ENCODE measurements at places on chromosomes 1 and 21. TPM values are rescaled to one million over a fixed set of nuclear protein-coding genes. Genes with fewer than 3 reads are reported as not detected.

S100A1 gene
- 2.1 TPM for total RNA-seq

PDE9A gene
- 62.4 TPM for total RNA-seq

TMCC2 gene
- 5.2 TPM for total RNA-seq

PLA2G2A gene
- total RNA-seq = 0.50 TPM
